ENCODE measurements at places on chromosomes 6 and 20.

DNA sequence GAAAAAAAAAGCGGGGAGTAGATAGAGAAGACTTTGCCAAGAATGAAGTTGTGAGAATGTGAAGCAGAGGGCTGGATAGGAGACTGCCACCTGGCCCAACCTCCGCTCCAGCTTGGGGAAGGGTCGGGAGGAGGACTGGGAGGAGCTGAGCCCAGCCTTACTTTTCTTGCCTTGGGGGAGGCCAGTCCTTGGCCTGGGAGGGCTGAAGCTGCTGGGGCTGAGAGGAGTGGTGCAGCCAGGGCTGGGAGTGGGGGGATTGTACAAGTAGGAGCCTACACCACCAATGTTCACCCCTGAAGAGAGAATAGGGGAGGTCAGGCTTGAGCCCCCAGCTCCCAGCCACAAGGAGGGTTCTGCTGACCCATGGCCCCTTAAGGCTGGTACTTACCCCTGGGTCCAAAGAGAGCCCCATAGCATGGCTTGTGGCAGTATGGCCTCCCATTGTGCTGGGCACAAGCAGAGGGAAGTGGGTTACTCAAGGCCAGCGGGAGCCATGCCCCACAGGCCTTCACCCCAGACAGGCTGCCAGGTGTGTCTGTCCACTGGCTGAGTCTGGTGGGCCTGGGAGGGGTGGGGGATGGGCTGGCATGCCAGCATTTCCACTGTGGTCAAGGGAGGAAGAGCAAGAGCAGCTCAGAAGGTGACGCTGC lies 1.1 kb downstream of the CRIP3 start:
- DNase-seq = no peak

GRCh38 chr6:146767632-146768031 lies 168.9 kb downstream of the ADGB start:
- DNase-seq = no peak

GRCh38 chr6:25181923-25182322 lies 97.3 kb upstream of the CARMIL1 start:
- no peak for DNase-seq

GRCh38 chr20:23080521-23080920 lies 5.6 kb downstream of the CD93 start:
- DNase-seq = no peak

DNA sequence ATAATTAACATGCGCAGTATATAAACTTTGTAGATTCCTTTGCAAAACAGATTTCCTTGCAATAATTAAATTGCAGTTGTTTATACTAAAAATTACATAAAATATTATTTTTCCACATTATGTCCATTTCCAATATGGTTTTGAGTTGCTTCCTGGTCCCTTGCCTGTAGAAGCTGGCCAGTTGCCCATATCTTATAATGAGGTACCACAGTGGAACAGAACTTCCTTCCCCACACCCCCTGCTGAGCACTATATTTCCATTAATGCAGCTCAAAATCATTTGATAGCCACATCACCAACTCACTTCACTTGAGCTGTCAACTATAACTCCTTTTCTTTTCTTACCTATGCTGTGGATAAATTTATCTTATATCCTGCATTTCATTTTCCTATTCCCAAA lies 194.6 kb downstream of the DST start:
- DNase-seq = no peak

GRCh38 chr6:12392490-12392889 lies 102.3 kb downstream of the EDN1 start:
- no peak for DNase-seq

DNA sequence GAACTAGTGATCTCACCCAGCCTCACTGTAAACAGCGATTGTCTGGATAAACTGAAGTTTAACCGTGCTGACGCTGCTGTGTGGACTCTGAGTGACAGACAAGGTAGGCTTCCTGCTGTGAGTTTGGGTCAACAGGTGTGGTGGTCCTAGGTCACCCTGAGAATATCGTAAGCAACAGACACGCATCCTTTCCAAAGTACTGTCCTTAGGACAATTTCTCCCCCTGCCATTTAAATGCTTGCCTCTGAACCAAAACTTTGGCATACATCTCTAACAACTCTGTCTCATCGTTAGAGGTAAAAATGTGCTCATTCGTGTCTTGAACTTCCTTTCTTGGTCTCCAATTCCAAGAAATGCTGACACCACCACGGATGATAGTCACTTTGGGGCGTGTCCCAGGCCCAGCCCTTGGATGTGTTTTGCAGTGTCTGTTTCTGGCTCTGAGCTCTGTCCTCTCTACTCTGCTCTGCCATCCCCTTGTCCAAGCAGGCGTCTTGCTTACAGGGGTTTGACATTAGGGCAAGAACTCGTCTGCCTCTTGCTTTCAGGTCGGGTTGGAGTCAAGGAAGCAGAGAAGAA lies 95.5 kb downstream of the EYA2 start:
- no peak for DNase-seq

GRCh38 chr6:136586295-136586694 lies 36.1 kb upstream of the MAP7 start:
- no peak for DNase-seq

- DNase-seq = no peak
Observed at GRCh38 chr6:5337573-5337972, 76.3 kb downstream of the FARS2 start.

DNA sequence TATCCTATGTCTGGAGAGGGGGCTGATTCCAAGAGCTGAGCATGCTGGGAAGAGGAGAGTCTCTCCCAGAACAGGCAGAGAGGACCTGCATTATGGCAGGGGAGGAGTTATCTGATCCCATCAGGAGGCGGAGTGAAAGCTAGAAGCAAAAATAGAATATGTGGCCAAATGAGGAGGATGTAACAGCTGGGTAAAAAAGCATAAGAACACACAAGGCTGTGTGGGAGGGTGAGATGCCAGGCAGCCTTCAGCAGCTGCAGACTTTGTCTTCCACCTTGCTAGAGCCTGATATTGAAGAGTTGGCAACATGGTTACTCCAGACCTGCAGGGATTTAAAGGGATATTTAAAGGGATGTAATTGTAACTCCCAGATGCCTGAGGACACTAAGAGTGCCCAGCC lies 167.1 kb downstream of the PTPRT start:
- DNase-seq = no peak

GRCh38 chr20:20892328-20892727 lies 179.9 kb upstream of the RALGAPA2 start:
- DNase-seq = no peak

GRCh38 chr6:144896289-144896688 lies 611.2 kb downstream of the UTRN start:
- no peak for DNase-seq

GRCh38 chr6:51396583-51396982 lies 577.9 kb downstream of the TFAP2B start:
- no peak for DNase-seq

DNA sequence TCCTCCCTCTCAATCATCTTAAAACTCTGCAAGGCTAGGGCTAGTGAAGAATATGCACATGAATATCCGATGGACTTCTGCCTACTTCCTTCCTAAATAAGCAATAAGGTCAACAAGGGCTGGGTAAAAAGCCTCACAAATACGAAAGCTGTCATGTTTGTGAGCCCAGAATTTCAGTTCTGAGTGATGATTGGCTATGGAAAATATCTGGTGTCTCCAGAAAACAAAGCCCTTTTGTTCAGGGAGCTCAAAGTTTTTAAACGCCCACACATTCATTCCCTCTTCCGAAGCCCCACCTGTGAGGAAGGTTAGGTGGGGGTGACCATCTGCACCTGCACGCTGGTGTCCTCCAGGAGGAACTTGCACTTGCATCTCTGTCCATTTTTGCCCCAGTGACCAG lies 126.9 kb upstream of the ARMC2 start:
- no peak for DNase-seq
